ENCODE measurements at places on chromosomes 2 and 18.
A peak's percentile ranks its signal among the peaks of the same experiment; 100 is the strongest.

GRCh38 chr18:57631697-57632096 is 10.1 kb upstream of the NARS1 start:
- peak; percentile 4 for DNase-seq

GRCh38 chr2:170550501-170550900 is 164.6 kb upstream of the SP5 start:
- DNase-seq, result no peak

DNA sequence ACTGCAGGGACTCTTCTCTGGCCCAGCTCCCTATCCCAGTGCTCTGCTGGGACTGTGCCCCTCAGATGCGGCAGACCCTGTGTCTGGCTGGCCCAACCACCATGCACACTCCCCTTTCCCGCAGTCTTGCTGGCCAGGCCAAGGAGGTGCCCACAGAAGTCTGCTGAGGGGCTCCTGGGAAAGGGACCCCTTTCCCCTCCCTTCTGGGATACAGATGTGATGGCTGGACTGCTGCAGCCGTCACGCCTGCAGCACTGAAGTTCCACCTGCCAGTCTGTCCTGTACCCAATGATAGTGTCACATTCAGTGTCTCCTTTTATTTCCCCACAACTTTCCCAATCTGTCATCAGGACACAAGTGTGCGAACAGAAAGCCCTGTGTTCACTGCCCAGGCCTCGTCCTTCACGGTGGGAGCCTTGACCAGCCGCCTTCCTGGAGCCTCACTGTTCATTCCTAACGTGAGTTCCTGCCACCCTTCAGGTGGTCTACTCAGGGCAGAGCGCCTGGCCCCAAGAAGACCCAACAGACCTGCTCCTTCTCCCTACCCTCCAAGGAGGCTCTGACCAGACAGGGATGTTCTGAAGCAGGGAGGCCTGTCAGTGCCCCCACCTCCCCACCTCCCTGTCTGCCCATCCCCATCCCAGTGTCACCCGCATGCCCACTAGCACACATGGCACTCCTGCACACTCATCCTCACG is 47.1 kb downstream of the ANKMY1 start:
- no peak for DNase-seq

DNA sequence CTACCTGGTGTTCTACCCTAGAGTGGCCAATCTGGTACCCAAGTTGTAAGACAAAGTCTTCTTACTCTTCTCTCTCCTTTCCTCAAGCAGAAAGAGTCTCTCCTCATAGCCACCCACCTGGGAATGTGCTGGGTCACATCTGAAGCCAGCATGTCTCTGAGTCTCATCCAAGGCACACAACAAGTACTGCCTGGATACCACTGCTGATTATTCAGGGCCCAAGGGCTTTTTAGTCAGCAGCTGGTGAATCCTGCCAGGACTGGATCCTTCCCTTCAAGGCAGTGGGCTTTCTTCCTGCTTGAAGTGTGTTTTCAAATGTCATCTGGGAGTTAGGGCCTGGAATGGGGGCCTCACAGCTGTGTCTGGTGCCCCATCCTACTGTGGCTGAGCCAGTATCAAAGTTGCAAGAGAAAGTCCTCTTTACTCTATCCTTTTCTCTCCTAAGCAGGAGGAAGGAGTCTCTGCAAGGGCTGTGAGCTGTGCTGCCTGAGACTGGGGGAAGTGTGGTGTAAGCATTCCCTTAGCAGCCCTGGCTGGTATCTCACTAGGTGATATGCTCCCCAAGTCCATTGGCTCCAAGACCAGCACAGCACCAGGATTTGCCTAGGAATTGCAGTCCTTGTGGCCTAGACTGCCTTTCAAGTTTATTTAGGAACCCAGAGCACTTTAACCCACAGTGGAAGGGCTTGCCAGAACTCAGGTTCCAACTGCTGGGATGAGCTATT is 27.2 kb downstream of the OXER1 start:
- DNase-seq, result no peak

GRCh38 chr2:236632295-236633218 is 62.9 kb downstream of the ACKR3 start:
- no peak for DNase-seq

DNA sequence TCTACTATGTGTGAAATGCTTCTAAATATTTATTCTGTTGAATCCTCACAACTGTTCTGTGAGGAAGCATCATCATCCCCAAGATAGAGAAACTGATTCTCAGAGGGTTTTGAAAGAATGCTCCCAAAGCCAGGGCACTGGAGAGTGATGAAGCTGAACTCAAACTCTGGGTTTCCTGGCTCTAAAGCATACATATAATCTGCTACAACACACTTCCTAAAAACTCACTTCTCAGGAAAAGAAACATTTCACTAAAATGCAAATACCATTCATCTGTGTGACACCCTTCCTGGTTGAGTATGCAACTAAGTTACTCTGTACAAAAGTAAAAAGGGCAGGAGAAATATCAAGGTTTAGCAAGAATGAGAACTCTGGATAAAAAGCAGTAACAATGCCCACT is 58.6 kb downstream of the GRB14 start:
- no peak for DNase-seq

DNA sequence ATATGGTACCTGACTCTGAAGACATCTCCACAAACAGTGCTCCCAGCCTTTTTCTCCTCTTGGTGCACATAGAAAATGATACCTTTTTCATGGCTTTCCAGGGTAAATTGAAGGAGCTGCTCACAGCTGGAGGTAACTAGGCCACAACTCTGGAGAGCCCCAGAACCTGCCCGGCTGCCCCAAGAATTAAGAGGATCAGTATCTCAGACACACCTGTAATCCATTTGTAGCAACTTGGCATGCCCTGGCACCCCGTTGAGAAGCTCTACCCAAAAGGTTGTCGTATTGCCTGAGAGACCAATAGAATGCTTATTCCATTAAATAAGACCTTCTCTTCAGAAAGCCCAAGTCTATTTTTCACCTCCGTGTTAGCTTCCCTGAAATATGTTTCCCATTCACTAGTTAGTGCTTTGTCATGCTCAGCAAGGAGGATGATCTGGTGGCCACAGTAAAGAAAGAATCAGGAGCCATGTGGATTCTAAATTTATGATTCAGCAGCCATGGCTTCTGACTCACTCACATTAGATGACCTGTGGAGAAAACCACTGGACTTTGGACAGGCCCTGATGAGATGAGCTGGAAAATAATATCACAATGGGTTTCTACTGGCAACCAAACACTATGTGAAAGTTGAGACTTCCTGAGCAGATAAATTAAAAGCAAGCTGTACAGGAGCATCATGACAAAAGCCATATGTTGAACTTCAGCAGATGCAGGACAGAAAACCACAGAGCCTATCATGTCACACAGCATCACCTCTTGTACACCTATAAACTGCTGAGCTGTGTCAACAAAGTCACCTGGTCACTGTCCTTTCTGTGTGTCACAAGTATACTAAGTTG is 253.3 kb upstream of the OSR1 start:
- no peak for DNase-seq

- DNase-seq, result peak; percentile 8
Measured at GRCh38 chr2:239399433-239399920, 1.3 kb downstream of the HDAC4 start.

- DNase-seq, result no peak
Measured at GRCh38 chr2:166357068-166357949, 18.4 kb downstream of the SCN9A start.

- DNase-seq, result no peak
Measured at GRCh38 chr2:179951680-179952079, 55.4 kb downstream of the CWC22 start.

- DNase-seq, result no peak
Measured at GRCh38 chr2:3313781-3314375, 63.7 kb downstream of the EIPR1 start.

Data from DMS79 (cell line).